ENCODE measurements at places on chromosomes 16 and 17.

DNA sequence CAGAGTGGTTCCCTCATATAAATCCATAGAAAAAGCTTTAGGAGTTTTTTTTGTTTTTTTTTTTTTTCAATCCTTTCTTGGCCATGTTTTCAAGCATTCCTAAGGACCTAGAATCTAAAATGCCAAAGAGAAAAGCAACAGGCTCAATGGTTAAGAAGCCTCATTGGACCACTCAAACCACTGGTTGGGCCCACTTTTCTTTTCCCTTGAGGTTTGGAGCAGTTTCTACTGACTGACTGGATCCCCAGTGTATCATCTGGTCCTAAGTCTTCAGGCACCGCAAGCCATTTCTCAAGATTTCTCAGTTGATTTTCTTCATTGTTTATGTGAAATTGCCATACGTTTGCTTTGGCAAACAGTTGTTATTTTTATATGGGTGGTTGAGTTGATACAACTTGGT, 14.4 kb downstream of the METTL9 start:
- no peak for DNase-seq

GRCh38 chr16:78455861-78456260, 356.4 kb downstream of the WWOX start:
- no peak for DNase-seq

- no peak for DNase-seq
Observed at GRCh38 chr16:81804134-81804610, 25.1 kb downstream of the PLCG2 start.

- no peak for DNase-seq
Observed at GRCh38 chr16:15846510-15846909, 10.3 kb downstream of the MYH11 start.

GRCh38 chr17:80456465-80457235, 19.8 kb downstream of the NPTX1 start:
- DNase-seq: no peak

DNA sequence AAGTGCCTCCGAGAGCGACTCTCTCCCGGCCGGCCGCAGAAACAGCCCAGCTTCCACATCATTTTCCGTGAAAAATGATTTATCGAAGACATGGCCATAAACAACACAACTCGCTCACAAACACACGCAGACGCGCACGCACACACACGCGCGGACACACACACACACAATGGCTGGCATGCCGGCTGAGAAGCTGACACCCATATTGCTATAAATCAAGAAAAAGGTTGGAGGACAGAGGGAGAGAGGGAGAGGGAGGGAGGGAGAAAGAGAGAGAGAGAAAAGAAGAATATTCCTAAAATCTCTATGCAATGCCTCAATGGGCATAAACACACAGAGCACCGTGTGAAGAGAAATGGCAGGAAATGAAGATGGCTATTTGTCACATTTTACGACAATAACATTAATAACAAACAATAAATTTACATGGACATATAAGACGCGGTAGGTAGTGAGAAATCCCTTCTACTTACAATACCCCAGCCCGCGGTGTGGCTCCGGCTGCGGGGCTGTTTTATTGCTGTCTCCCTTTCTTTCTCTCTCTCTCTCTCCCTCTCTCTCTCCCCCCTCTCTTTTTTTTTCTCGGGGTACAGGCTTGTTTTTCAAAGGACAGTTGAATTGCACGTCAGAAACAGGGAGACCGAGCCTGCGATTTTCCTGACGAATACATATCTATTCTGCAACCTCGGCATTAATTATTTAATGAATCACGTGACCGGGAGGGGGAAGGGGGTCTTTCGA, 9.5 kb downstream of the HOXB4 start:
- DNase-seq: no peak
